ENCODE measurements at places on chromosomes 11 and 22.

GRCh38 chr11:69054397-69055211 lies 5.9 kb downstream of the TPCN2 start:
- no peak for DNase-seq

DNA sequence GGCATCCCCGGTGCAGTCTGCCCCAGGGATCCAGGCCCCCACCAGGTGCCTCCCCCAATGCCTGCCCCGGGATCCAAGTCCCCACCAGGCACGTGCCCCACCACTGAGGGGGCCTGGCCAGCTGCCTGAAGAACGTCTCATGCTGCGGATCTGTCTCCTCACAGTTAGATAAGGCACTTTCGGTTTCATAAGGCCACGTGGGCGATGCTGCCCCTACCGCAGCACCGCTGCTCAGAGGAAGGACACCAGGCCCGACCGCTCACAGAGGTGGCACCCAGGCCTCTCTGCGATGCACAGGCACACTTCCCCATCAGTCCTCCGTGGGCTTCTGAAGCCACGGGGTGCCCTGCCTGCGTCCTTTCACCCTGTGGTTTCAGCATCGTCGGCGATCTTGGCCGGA lies 68.1 kb upstream of the BID start:
- DNase-seq = no peak

GRCh38 chr11:133171374-133171773 lies 360.9 kb downstream of the OPCML start:
- DNase-seq = no peak

DNA sequence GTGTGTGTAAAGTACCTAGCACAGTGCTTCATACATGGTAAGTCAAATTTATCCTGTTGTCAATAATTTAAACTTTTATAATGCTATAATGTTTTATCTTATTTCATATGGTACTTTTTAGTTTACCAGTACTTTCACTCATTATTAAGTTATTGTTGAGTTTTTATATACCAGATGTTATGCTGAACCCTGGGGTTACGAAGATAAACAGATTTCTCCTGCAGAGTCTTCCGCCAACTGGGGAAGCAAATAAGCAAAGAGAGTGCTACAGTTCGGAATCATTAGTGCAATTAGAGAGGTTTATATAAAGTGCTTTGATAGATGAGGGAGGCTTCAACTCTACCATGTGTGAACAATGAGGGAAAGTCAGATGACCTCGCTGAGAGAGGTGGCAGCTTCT lies 362.3 kb downstream of the DYNC2H1 start:
- DNase-seq = no peak

GRCh38 chr22:41132550-41132949 lies 40.2 kb downstream of the EP300 start:
- no peak for DNase-seq

GRCh38 chr11:123419731-123420452 lies 10.2 kb upstream of the GRAMD1B start:
- DNase-seq = no peak

GRCh38 chr11:30960387-30960992 lies 374.3 kb upstream of the MPPED2 start:
- DNase-seq = no peak

DNA sequence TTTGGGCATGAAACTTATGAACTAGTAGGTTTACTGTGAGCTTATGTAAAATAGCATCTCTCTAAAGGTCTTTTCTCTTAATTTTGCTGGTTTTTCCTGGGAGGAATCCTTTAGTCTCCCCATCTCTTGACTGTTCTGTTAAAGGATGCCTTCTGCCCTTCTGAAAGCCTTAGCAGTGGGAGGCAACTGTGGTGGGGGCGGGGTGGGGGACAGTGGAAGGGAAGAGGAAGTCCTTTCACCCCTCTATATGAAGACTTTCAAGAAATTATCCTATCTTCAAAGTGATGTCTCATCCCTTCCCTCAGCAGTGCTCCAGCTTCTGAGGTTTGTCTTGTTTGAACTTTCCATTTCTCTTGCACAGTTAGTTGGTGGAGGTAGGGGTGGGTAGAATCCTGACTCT lies 73.1 kb downstream of the ELP4 start:
- DNase-seq = no peak

DNA sequence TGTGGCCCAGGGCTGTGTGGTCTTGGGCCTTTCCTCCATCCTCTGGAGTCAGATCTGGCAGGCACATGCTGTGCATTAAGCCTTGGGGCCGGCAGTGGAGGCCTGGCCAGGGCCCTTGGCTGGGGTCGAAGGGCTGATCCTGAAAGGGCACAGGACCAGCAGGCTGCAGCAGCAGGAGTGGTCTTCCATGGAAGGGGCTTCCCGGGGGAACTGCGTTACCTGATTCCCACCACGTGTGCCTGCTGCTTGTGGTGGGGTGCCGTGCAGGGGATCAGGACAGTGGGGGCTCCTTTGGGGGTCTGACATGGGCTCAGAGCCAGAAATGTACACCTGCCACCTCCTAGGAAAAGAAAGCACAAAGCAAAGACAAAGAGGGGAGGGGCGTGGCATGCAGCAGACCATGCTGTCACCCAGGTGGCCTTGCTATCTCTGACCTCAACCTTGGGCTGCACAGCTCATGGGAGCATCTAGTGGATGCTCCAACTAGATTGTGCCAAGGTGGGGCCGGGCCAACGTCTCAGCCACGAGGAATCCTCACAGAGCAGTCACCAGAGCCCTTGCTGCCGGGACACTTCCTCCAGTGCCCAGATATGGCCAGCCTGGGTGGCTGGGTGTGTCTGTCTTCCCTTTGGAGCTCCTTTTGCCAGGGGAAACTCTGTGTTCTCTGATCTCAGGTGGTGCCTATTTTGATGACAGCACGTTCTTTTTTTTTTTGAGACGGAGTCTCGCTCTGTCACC lies 17.9 kb upstream of the YPEL1 start:
- DNase-seq = no peak

GRCh38 chr11:72812604-72812966 lies 1.6 kb upstream of the ATG16L2 start:
- no peak for DNase-seq

DNA sequence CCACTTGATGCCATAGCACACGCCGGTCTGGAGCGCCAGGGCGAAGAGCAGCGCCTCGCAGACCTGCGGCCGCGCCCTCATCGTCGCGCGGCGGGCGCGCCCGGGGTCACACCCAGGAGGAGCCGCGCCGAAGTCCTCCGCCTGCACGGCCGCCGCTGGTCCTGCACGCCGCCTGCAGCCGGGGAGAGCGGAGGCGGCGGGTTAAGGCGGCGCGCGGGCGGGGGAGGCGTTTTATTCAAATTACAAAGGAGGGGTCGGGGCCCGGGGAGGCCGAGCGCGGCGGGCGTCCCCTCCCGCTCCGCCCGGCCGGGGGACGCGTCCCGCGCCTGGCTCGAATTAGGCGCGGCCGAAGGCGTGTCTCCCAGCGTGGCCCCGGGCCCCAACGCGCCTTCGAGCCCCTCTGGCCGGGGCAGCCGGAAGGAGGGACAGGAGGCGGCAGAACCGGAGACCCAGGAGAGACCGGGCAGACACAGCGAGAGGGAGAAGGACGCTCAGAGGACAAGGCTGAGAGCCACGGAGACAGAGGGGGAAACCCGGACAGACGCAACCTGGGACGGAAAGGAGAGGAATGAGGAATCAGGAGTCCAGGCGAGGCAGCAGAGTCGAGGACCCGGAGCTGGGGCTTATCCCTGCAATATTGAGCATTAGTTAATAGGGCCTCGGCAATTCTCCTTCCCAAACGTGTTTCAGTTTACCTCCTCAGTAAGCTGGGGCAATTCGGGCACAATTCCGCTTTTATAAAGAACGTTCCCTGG lies at the start of gene WNT11:
TSS of gene WNT11 (minus strand) at position 176 of the 755 bp plus-strand sequence. CDS start at position 81, 95 bp downstream.
- no peak for DNase-seq

DNA sequence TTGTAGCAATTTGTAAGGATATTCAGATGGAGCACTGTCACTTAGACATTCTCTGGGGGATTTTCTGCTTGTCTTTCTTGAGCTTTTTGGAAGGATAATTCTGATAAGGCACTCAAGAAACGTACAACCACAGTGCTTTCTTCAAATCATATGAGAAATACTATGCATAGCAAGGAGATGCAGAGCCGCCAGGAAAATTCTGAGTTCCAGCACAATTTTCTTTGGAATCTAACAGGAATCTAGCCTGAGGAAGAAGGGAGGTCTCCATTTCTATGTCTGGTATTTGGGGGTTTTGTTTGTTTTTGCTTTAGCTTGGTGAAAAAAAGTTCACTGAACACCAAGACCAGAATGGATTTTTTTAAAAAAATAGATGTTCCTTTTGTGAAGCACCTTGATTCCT lies 9.9 kb downstream of the PRSS23 start:
- DNase-seq = no peak

DNA sequence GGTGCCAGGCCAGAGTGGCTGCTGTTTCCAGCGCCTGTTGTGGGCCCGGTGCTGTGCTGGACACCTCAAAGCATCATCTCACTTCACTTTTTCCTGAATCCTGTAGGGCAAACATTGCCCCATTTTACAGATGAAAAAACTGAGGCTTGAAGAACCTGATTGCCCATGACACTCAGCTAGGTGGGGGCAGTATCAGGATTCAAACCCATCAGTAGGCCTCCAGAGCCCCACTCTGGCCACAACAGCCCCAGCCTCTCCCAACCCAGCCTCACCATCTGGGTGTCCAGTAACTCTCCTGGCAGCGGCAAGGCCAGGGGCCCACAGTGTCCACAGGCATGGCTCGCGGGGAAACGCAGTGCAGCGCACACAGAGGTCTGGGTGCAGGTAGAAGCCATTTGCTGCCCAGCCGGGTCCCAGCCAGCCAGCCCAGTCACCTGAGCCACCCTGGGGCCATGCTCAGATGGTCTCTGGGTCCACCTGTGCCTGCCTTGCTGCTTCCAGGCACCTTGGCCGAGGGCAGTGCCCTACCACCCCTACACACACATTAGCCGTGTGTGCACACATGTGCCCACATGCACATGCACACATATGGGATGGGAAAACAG lies 11.5 kb downstream of the SLC22A12 start:
- DNase-seq = no peak

DNA sequence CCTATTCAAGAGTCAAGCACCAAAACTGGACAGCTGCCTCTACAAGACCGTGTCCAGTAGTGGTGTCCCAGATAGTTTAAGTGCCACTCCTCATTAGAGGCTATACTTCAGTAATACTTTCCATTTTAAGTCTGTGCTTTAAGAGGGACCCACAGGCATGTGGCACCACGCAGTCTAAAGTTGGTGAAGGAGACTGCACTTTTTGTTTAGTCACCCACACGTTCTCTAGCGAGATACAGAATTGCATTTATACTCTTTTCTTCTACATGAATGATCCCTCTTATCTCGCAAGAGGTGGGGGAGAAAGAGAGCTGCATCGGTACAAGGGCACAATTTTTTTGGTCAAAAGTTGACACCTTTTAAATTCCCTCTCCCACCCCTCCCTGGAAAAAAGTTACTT lies 41.5 kb downstream of the DDX6 start:
- no peak for DNase-seq

GRCh38 chr11:9941991-9942390 lies 278.1 kb downstream of the SWAP70 start:
- no peak for DNase-seq

GRCh38 chr22:37048133-37048532 lies 3.4 kb upstream of the KCTD17 start:
- DNase-seq = no peak

GRCh38 chr11:73372375-73372993 lies 3.7 kb upstream of the RELT start:
- DNase-seq = no peak

GRCh38 chr22:30196141-30196879 lies 50.2 kb downstream of the LIF start:
- no peak for DNase-seq

All from activated naive CD4-positive, alpha-beta T cell (primary cell).